ENCODE measurements at places on chromosomes 3 and 15.

GRCh38 chr3:100503448-100503847, 11.0 kb downstream of the TMEM45A start:
- no peaks in the 10 kb centered on the region for H3K27me3 ChIP-seq
- no peak for DNase-seq
- no peaks in the 10 kb centered on the region for H3K4me1 ChIP-seq
- no peak overlapping the region for H3K27ac ChIP-seq

DNA sequence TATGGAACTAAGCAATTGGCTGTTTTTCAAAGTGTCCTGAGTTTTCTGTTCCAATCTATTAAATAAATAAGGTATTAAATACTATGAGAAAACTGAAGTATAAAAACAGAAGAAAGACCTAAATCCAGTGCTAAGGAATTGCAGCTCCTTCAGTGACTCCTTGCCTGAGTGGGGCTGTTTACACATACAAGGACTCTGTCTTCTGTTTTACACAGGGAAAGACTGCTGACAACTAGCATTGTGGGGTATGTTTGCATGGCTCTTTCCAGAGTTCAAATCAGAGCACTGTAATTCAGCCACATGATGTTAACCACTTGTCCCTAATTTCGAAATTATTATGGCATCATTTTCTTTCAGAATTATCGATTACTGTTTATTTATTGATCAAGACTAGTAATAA, 31.3 kb upstream of the MEIS2 start:
- no peaks in the 10 kb centered on the region for H3K36me3 ChIP-seq
- H3K27me3 ChIP-seq: no peaks in the 10 kb centered on the region
- no peak overlapping the region for H3K27ac ChIP-seq
- no peak for DNase-seq

DNA sequence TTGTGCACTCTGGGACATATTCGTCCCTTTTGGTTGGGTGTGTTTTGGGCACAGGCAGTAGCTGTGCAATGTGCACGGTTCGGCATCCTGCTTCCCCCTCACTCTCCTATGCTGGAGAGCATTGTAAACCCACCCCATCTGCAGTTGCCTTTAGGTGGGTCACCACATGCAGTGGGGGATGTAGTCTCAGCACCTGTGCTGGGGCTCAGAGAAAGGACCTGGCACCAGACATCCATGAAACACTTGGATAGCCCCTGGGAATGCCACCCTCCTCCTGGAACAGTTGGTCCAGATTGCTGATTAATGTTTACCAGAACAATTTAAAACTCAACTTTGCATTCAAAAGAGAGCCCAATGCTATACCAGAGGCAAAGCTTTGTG, 123.9 kb upstream of the MEF2A start:
- H3K27ac ChIP-seq: no peak overlapping the region
- no peak for DNase-seq

- DNase-seq: no peak
- no peaks in the 10 kb centered on the region for H3K36me3 ChIP-seq
- H3K4me1 ChIP-seq: no peaks in the 10 kb centered on the region
- no peak overlapping the region for H3K4me3 ChIP-seq
- H3K27me3 ChIP-seq: no peaks in the 10 kb centered on the region
These were observed 7.2 kb downstream of the SUSD5 start for GRCh38 chr3:33211444-33211843.

DNA sequence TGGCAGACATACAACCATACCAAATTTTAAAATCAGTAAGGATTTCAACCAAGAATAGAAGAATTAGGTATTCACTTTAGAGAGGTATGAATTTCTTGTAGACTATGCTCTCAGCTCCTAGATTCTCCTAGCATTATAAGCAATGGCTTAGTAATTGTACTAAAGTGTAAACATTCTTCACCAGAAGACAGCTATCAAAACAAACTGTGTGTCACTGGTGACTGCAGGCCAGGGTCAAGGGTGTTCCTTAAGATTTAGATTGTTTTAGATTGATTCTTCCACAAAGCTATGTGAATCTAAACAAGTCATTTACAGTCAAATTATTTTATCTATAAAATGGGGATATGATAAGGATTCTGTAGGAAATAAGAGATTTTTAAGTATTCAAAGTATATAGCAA, 23.1 kb upstream of the GP5 start:
- H3K4me1 ChIP-seq: no peaks in the 10 kb centered on the region
- no peak for DNase-seq
- H3K27ac ChIP-seq: no peak overlapping the region
- H3K36me3 ChIP-seq: peaks cover 24% of the 10 kb centered on the region

DNA sequence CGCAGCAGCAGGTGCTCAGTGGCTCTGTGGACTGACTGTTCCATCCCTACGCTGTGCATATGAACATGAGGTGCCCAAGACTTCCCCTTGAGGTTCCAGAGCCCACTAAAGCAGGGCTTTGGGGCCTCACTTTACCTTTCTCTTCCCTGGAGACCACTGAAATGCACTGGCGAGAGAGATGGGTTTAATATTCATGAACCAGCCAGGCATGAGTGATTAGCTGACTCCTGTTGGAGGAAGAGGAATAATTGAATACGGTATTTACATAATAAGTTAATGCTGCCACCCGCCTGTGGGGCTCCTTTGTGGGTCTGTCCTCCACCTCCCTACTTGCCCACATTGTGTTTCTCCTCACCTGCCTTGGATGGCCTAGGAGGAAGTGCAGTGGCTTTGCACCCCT, 263.4 kb downstream of the TLE3 start:
- no peaks in the 10 kb centered on the region for H3K4me1 ChIP-seq
- H3K27me3 ChIP-seq: no peaks in the 10 kb centered on the region
- no peak overlapping the region for H3K4me3 ChIP-seq
- no peaks in the 10 kb centered on the region for H3K36me3 ChIP-seq
- no peak for DNase-seq

- H3K27ac ChIP-seq: no peak overlapping the region
- no peaks in the 10 kb centered on the region for H3K4me1 ChIP-seq
- no peaks in the 10 kb centered on the region for H3K36me3 ChIP-seq
- DNase-seq: no peak
These were observed 692.7 kb upstream of the SGO1 start for GRCh38 chr3:20878691-20879090.

DNA sequence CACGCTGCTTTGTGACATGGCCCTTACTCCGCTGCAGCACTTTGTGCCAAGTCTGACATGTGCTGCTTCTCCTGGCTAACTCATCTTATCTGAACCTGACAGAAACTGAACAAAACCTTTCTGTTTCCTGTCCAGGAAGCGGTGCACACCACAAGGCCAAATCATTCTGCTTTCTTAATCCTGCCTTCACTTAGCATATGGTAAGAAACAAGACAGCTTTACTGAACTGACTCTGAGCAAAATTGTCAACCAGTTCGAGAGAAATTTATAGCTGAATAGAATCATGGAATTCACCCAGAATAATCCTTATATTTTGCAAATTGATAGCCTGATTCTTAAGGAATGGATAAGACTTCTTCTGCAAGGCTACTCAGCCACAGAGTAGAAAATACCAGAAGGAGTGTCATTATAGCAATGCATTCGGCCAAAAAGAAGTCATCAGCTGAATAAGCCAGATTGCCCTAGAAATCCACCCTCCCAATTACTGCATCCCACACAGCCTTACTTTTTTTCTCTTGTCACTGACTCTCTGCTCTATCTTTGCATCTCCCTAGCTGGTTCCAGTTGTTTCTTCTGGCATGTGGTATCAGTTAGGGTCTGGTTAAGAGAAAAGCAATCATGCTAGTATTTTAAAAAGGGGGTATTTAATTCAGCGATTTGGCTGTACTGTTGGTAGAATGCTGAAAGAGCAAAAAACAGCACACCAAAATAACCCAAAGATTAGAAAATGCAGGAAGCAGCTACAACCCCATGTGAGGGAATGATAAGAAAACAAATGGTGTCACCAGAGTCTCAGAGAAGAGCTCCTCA, 41.6 kb upstream of the STRIT1 start:
- H3K27me3 ChIP-seq: no peaks in the 10 kb centered on the region
- no peaks in the 10 kb centered on the region for H3K36me3 ChIP-seq
- no peaks in the 10 kb centered on the region for H3K4me1 ChIP-seq
- no peak overlapping the region for H3K4me3 ChIP-seq

DNA sequence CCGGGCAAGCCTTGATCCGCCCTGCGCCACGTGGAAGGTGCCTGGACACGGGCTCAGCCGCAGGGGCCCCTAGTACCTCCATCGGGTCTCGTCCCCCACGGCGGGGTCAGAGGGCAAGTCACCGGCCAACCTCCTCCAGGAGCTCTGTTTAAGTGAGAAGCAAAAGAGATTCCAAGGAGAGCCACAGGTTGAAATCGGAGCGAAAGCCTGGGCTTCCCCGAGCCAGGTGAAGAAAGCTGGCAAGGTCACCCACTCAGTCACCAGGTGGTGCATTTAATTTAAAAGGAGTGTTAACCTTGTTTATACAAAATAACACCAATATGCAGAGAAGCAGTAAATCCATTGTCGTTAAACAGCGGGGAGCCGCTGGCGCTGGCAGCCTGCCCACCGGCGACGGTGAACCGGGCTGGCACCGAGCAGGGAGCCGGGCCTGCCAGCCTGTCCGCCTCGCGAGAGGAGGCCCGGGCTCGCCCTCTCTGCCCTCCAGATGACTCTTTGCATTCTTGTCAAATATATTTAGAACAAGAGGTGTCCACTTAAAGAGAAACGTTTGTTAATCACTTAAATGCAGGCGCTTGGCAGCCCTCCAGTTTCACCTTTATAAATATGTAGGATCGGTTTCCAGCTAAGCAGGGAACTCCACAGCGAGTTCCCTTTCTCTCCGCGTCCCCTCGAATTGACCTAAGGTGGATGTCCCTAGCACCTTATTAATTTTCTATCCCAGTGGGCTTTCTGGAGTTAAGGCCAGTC, 277.3 kb upstream of the NR2F2 start:
- H3K27me3 ChIP-seq: no peaks in the 10 kb centered on the region
- H3K4me1 ChIP-seq: peaks cover 6% of the 10 kb centered on the region
- H3K4me3 ChIP-seq: no peak overlapping the region
- H3K36me3 ChIP-seq: no peaks in the 10 kb centered on the region
- no peak overlapping the region for H3K27ac ChIP-seq
- DNase-seq: no peak

GRCh38 chr3:36215241-36215640, 165.1 kb upstream of the STAC start:
- DNase-seq: no peak
- no peak overlapping the region for H3K4me3 ChIP-seq
- no peaks in the 10 kb centered on the region for H3K27me3 ChIP-seq
- H3K4me1 ChIP-seq: no peaks in the 10 kb centered on the region

DNA sequence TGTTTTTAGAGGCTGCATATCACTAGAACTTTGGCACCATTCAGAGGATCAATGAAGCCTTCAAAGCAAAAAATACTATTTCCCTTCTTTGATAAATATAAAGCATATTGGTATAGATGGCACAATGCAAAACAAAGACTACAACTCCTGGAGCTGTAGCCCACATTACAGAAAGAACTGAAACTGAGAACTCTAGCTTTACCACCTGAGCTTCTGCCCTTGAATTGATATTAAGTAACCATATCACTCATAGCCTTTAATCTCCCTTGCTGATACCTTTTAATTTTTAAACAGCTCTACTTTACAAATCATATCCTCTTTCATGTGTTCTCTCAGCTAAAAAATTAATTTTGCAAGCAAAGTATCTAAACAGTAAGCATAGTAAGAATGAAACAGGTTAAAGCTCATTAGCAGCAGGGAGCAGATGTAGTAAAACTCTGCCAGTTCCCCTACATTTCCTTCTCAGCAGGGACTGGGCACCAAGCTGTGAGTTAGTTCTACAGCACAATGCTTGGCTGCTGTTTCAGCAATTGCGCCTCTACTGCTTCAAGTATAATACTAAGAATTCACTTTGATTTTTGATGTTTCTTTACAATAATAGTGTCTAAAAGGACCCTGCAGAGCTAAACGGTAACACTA, 97.9 kb upstream of the NANOGP8 start:
- no peak overlapping the region for H3K4me3 ChIP-seq
- no peaks in the 10 kb centered on the region for H3K4me1 ChIP-seq
- H3K27ac ChIP-seq: no peak overlapping the region
- no peak for DNase-seq

GRCh38 chr3:43389388-43390254, 103.3 kb downstream of the SNRK start:
- H3K4me1 ChIP-seq: peaks cover 61% of the 10 kb centered on the region
- no peaks in the 10 kb centered on the region for H3K36me3 ChIP-seq
- peak; percentile 87 for DNase-seq
- no peaks in the 10 kb centered on the region for H3K27me3 ChIP-seq
- H3K4me3 ChIP-seq: peak overlapping the region; percentile 48
- peak overlapping the region; percentile 64 for H3K27ac ChIP-seq

- no peak overlapping the region for H3K27ac ChIP-seq
- DNase-seq: no peak
- no peaks in the 10 kb centered on the region for H3K36me3 ChIP-seq
- no peaks in the 10 kb centered on the region for H3K4me1 ChIP-seq
- H3K4me3 ChIP-seq: no peak overlapping the region
- no peaks in the 10 kb centered on the region for H3K27me3 ChIP-seq
These were observed 19.8 kb downstream of the MRPS11 start for GRCh38 chr15:88487178-88487795.

GRCh38 chr3:109118584-109118983, 650 bp upstream of the MORC1 start:
- no peaks in the 10 kb centered on the region for H3K27me3 ChIP-seq
- DNase-seq: no peak
- no peak overlapping the region for H3K27ac ChIP-seq
- no peaks in the 10 kb centered on the region for H3K4me1 ChIP-seq
- no peaks in the 10 kb centered on the region for H3K36me3 ChIP-seq

- no peak overlapping the region for H3K27ac ChIP-seq
- no peak overlapping the region for H3K4me3 ChIP-seq
- H3K36me3 ChIP-seq: no peaks in the 10 kb centered on the region
- H3K27me3 ChIP-seq: no peaks in the 10 kb centered on the region
These were observed 234.6 kb downstream of the RBMS3 start for GRCh38 chr3:29515451-29515850.

- no peak overlapping the region for H3K4me3 ChIP-seq
- no peak for DNase-seq
- H3K36me3 ChIP-seq: no peaks in the 10 kb centered on the region
- H3K27ac ChIP-seq: no peak overlapping the region
- no peaks in the 10 kb centered on the region for H3K27me3 ChIP-seq
These were observed 34.3 kb downstream of the GOLIM4 start for GRCh38 chr3:168061332-168061996.

GRCh38 chr15:81011593-81011992, 10.9 kb downstream of the TLNRD1 start:
- no peak overlapping the region for H3K4me3 ChIP-seq
- DNase-seq: no peak
- no peak overlapping the region for H3K27ac ChIP-seq
- H3K4me1 ChIP-seq: peaks cover 12% of the 10 kb centered on the region

GRCh38 chr3:81041331-81041730, 720.1 kb downstream of the GBE1 start:
- H3K27ac ChIP-seq: no peak overlapping the region
- no peak for DNase-seq
- no peaks in the 10 kb centered on the region for H3K36me3 ChIP-seq
- no peak overlapping the region for H3K4me3 ChIP-seq
- H3K4me1 ChIP-seq: no peaks in the 10 kb centered on the region
- H3K27me3 ChIP-seq: no peaks in the 10 kb centered on the region

GRCh38 chr3:100941041-100941440, 52.2 kb downstream of the ABI3BP start:
- no peaks in the 10 kb centered on the region for H3K27me3 ChIP-seq
- no peaks in the 10 kb centered on the region for H3K4me1 ChIP-seq
- no peak overlapping the region for H3K4me3 ChIP-seq
- H3K27ac ChIP-seq: no peak overlapping the region
- H3K36me3 ChIP-seq: no peaks in the 10 kb centered on the region

Measured in CD4-positive, alpha-beta memory T cell (primary cell).